ENCODE measurements at places on chromosomes 2 and 18.

DNA sequence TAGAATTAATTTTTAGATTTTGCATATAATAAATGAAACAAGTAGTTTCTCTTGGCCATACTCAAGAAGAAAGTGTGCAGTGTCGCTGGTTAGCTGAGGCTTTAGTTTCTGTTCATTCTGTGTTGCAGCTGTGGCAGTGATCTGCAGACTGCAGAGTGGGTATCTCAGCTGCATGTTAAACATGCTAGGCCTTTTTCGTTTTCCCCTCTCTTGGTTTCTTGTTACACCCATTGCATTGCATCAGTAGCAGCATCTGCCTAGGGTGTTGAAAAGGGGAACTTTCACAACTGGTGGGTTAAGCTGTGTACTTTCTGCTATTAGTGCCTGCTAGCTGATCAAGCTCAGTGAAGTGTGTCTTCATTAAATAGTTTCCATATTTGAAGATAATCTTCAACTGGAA is 51.3 kb downstream of the ACSL3 start:
- H3K27me3 ChIP-seq, result no peaks in the 10 kb centered on the region
- H3K27ac ChIP-seq, result no peak overlapping the region
- no peak overlapping the region for H3K4me3 ChIP-seq

DNA sequence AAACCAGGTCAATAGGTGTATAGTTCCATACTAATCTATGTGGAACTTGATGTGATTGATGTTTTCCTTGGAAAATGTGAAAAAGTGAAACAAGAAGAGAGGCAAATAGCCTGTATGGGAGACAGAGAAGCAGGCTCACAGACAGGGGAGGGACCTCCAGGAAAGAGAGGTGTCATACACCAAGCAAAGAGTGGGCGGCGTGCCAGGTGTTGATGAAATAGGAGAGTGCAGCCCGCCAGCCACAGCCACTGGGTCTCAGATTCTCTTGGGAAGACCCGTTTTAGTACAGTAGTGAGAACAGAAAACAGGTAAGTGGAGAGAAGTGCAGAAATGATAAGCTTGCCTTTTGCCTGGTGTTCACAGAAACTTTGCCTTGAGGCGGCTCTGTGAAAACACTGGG is 301.9 kb downstream of the ZNF407 start:
- no peak for DNase-seq
- H3K4me1 ChIP-seq, result no peaks in the 10 kb centered on the region
- no peaks in the 10 kb centered on the region for H3K27me3 ChIP-seq
- H3K27ac ChIP-seq, result no peak overlapping the region
- H3K36me3 ChIP-seq, result no peaks in the 10 kb centered on the region
- no peak overlapping the region for H3K4me3 ChIP-seq

GRCh38 chr2:73708527-73708926 is 28.6 kb downstream of the TPRKB start:
- no peaks in the 10 kb centered on the region for H3K36me3 ChIP-seq
- no peak overlapping the region for H3K27ac ChIP-seq

DNA sequence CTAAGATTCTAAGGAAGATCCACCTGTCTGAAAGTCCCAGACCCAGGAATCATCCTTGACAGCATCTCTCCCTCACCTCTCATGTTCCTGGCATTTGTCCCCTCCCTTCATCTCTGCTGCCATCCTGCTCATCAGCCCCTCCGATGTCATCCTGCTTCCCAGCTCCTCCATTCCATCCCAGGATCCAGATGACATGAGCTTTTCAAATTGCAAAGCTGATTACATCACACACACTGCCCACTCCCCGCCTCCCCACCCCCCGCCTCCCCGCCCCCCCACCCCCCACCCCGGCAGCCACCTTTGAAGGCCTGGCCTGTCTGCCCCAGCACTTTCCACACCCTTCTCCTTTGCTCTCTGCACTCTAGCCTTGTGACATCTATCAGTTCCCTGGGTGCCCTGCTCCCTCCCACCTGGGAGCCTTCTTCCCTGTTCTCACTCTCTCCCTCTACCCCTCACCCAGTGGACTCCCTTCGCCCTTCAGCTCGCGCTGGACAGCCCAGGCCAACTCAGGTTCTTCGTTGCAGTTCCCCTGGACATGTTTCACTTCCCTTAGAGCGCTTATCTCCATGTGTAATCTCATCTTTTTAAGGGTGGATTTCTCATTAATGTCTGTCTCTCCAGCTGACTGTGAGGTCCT is 61.6 kb downstream of the DNMT3A start:
- H3K4me1 ChIP-seq, result peaks cover 71% of the 10 kb centered on the region
- no peaks in the 10 kb centered on the region for H3K36me3 ChIP-seq
- no peak overlapping the region for H3K4me3 ChIP-seq
- H3K27ac ChIP-seq, result peak overlapping the region; percentile 91
- DNase-seq, result no peak

DNA sequence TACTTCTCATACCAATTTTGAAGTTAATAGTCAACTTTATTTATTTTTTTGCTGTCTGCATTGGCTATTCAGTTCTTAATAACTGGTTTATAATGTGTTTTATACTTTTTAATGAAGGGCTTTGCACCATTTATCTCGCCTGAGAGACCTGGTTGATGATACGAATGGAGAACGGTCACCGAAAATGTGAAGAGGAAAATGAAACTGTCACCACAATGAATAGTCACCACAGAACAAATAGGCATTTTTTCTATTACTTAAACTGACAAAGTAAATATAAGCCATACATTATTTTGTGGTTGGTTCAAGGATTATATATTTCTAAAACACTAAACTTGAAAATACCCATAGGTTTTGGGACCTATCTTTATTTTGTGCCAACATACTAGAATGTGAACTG is 20.4 kb downstream of the C18orf54 start:
- no peaks in the 10 kb centered on the region for H3K36me3 ChIP-seq
- H3K27ac ChIP-seq, result no peak overlapping the region
- no peak for DNase-seq
- H3K4me1 ChIP-seq, result no peaks in the 10 kb centered on the region
- no peaks in the 10 kb centered on the region for H3K27me3 ChIP-seq
- H3K4me3 ChIP-seq, result no peak overlapping the region

DNA sequence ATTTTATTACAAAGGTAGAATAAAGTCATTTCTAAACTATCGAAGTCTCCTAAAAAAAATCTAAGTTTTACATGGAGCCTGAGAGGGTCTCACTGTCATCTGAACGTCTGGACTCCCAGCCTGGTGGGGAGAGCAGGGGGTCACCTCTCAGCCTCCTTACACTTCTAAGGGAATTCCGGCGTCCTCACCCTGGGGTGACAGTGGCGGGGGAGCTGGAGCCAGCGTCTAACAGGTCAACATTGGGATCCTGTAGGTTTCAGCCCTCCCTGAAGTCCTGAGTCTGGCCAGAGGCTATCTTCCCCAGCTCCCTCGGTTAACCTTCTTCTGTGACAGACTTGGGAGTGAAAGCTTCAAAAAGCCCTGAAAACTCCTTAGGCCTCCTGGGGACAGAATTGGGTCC is 34.6 kb upstream of the GLI2 start:
- DNase-seq, result no peak
- no peaks in the 10 kb centered on the region for H3K4me1 ChIP-seq
- H3K27ac ChIP-seq, result no peak overlapping the region
- H3K4me3 ChIP-seq, result no peak overlapping the region
- no peaks in the 10 kb centered on the region for H3K36me3 ChIP-seq
- H3K27me3 ChIP-seq, result no peaks in the 10 kb centered on the region

GRCh38 chr2:234745347-234745746 is 206.5 kb upstream of the SH3BP4 start:
- no peaks in the 10 kb centered on the region for H3K36me3 ChIP-seq
- H3K27ac ChIP-seq, result no peak overlapping the region
- no peak for DNase-seq
- no peak overlapping the region for H3K4me3 ChIP-seq
- H3K4me1 ChIP-seq, result no peaks in the 10 kb centered on the region

GRCh38 chr18:43322132-43322531 is 44.8 kb upstream of the SYT4 start:
- H3K27ac ChIP-seq, result no peak overlapping the region
- no peak for DNase-seq
- no peak overlapping the region for H3K4me3 ChIP-seq
- no peaks in the 10 kb centered on the region for H3K4me1 ChIP-seq
- no peaks in the 10 kb centered on the region for H3K36me3 ChIP-seq

DNA sequence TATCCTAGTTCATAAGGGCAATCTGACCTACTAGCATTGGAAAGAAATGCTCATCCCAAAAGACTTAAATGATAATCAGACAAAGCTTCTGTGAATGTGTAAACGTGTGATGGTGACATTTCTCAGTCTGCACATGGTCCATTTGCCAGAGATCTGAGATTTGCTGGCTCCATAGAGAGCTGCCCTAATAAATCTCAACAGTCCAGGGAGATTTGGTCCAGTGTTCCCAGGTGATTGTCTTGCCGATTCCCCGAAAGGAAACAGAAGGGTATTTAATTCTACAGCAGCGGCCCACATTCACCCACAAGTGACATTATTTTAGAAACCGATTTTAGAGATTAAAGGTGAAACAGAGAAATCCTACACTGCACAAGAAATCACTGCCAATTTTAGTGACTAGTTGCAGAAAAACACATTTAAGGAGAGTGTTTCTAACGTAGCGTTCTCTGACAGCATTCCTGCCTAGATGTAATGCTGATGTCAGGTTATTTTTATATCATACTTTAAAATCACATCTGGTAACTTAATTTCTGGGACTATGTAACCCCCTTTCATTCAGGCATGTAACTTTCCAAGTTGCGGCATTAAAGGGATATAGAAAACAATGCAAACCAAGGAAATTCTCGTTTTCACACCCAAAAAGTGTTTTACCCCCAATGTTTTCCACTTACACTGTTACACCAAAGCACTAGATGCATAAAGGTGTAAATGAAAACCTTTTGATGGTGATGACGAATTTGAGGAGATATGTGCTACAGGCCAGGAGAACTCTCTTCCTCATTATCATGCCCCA is 231.9 kb upstream of the FN1 start:
- no peak for DNase-seq
- H3K27ac ChIP-seq, result no peak overlapping the region
- no peaks in the 10 kb centered on the region for H3K36me3 ChIP-seq

GRCh38 chr2:174597345-174598047 is at the start of gene WIPF1:
Gene WIPF1, minus strand, starts transcription at chr2:174597804. Its CDS starts 12,231 bp downstream, at chr2:174585573.
- DNase-seq, result peak; percentile 70
- no peaks in the 10 kb centered on the region for H3K36me3 ChIP-seq
- no peaks in the 10 kb centered on the region for H3K27me3 ChIP-seq
- H3K27ac ChIP-seq, result peak within 1 kb of the TSS; percentile 82
- H3K4me1 ChIP-seq, result peaks cover 13% of the 10 kb centered on the region

DNA sequence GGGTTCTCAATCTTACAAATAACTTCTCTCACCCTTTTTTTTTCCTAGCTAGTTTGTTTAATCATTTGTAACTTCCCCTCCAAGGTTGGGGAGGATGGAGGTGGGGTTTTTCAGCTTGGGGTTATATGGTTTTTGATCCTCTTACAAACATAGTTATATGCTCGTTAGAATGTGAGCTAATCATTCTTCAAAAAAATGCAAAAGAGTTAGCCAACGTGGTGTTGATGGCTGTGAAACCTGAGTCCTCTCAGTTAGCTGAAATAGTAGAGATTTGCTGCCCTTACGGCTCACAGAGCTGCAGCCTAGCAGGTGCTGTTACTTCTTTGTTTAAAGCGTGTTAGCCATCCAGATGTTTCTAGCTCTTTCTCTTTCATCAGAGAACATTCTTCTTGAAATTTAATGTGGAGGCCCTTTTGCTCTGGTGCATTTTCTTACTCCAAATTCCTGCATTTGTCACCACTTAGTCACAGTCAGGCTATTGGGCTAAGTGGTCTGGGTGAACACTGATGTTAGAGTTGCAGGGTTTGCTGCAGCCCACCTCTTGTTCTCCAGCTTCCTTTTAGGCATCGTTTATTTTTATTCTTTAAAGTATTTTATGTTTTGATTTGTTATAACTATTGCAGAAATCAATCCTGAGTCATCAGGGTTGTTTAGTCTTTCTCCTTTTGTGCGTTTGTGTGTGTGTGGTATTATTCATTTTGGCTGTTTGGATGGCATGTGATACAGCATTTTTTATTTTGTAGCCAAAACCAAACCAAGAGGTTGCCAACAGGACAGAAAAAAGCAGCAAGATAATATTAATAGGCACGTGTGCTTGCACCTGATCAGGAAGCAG is 41.1 kb downstream of the LIMS1 start:
- peaks cover 25% of the 10 kb centered on the region for H3K4me1 ChIP-seq
- H3K36me3 ChIP-seq, result no peaks in the 10 kb centered on the region
- H3K27ac ChIP-seq, result peak overlapping the region; percentile 12
- no peaks in the 10 kb centered on the region for H3K27me3 ChIP-seq

GRCh38 chr2:200159829-200160781 is 146.4 kb upstream of the SPATS2L start:
- H3K27ac ChIP-seq, result no peak overlapping the region
- H3K4me3 ChIP-seq, result no peak overlapping the region
- H3K27me3 ChIP-seq, result no peaks in the 10 kb centered on the region
- no peak for DNase-seq
- H3K4me1 ChIP-seq, result peaks cover 5% of the 10 kb centered on the region
- H3K36me3 ChIP-seq, result no peaks in the 10 kb centered on the region

- no peaks in the 10 kb centered on the region for H3K27me3 ChIP-seq
- no peak for DNase-seq
- no peaks in the 10 kb centered on the region for H3K36me3 ChIP-seq
- peak overlapping the region; percentile 39 for H3K27ac ChIP-seq
- no peaks in the 10 kb centered on the region for H3K4me1 ChIP-seq
Measured at GRCh38 chr2:157418239-157418641, 25.6 kb downstream of the CYTIP start.

DNA sequence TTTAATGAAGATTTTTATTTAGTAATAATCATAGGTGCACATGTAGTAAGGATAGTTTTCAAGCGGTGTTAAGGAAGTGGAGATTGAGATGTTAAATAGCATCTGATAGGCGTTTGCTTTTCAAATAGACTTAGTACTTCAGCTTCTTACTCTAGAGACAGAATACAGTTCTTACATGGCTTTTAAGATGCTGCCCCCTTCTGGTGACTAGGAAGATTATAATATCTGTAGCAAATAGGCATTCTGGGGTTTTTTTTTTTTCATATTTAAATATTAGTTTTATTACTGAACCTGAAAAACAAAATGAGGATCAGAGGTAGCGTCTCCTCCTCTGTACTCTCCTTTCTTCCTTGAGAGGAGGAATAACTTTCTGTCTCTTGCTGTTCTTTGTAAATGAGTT is 100.2 kb downstream of the AGAP1 start:
- no peak overlapping the region for H3K4me3 ChIP-seq
- no peak for DNase-seq
- H3K27me3 ChIP-seq, result no peaks in the 10 kb centered on the region

DNA sequence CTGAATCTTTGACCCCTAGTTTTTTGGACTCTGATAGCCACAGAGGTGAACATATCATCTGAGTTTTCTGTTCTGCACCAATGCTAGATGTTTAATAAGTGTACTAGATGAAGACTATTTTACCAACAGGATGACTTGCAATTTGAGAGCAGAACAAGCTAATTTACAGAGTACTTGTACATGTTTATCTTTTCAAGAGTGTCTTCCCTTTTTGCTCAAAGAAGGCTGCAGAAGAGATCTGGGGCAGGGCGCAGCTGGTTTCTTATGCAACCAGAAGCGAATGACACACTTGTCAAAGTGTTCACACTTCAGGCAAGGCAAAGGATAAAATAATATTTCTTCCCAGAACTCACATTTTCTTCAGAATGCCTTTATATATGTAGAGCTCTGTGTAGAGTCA is 86.0 kb downstream of the VWA3B start:
- H3K4me3 ChIP-seq, result no peak overlapping the region
- peaks cover 6% of the 10 kb centered on the region for H3K27me3 ChIP-seq
- no peak overlapping the region for H3K27ac ChIP-seq
- H3K36me3 ChIP-seq, result no peaks in the 10 kb centered on the region
- no peaks in the 10 kb centered on the region for H3K4me1 ChIP-seq
- DNase-seq, result no peak

GRCh38 chr2:26542676-26543505 is 65.0 kb upstream of the OTOF start:
- H3K27me3 ChIP-seq, result no peaks in the 10 kb centered on the region
- H3K4me1 ChIP-seq, result no peaks in the 10 kb centered on the region
- H3K4me3 ChIP-seq, result no peak overlapping the region

- no peak overlapping the region for H3K4me3 ChIP-seq
- no peaks in the 10 kb centered on the region for H3K36me3 ChIP-seq
- H3K4me1 ChIP-seq, result no peaks in the 10 kb centered on the region
- peak; percentile 53 for DNase-seq
- H3K27ac ChIP-seq, result no peak overlapping the region
Measured at GRCh38 chr2:55779459-55780421, 86.1 kb upstream of the PNPT1 start.
